ENCODE measurements at places on chromosomes 11 and 22.

DNA sequence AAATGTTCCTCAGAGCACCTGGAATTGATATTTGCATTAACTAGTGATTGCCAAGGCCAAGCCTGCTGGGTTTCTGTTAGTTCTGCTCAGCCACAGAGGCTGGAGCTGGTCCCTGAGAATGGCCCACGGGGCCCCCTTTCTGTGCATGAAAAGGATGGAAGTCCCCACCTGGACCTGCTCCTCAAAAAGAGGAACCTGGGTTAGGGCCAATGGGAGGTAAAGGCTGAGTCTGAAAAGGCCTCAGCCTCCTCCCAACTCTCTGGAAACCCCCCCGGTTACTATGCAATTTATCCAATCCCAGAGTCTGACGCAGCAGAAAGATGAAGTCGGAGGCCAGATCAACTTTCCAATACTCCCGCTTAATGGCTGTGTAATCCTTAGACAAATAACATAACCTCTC lies 6.8 kb upstream of the CREB3L1 start:
- no peak for DNase-seq

- DNase-seq: no peak
Observed at GRCh38 chr11:68214173-68215086, 1.3 kb upstream of the KMT5B start.

GRCh38 chr11:12112750-12113149 lies 2.4 kb downstream of the MICAL2 start:
- no peak for DNase-seq

DNA sequence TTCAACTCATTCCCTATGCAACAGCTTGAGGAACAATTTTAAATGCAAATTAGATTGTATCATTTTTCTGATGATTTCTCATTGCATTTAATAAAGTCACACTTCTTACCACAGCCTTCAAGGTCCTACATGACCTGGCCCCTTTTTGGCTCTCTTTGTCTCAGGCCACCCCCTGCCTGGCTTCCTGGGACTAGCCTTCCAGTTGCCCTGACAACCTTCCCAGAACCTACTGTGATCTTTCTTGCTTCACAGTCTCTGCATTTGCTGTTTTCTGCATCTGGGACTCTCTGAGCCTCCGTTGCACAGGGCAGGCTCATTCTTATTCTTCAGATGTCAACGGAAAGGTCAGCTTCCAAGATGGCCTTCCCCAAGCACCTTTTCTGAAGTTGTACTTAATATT lies 12.9 kb downstream of the APLNR start:
- no peak for DNase-seq

DNA sequence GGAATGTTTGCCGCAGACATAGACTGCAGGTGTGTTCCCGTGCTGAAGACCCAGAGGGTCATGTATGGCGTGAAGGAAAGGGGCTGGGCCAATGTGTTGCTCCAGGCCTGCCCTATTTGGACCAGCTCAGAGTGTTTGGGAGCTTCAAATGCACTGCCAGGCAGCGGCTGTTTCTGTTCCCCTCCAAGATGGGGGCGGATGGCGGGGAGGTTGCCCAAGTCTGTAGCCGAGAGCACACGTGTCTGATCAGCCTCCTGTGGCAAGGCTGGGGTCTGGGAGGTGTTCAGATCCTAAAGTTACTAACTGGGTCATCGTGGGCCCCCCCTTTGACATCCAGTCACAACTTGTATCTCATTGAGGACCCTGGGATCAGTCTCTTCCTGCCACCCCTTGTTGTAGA lies 45.5 kb downstream of the CACNA1I start:
- no peak for DNase-seq

- no peak for DNase-seq
Observed at GRCh38 chr11:134623711-134624110, 211.7 kb upstream of the B3GAT1 start.

- no peak for DNase-seq
Observed at GRCh38 chr22:22750335-22751042, 106.1 kb downstream of the GGTLC2 start.

DNA sequence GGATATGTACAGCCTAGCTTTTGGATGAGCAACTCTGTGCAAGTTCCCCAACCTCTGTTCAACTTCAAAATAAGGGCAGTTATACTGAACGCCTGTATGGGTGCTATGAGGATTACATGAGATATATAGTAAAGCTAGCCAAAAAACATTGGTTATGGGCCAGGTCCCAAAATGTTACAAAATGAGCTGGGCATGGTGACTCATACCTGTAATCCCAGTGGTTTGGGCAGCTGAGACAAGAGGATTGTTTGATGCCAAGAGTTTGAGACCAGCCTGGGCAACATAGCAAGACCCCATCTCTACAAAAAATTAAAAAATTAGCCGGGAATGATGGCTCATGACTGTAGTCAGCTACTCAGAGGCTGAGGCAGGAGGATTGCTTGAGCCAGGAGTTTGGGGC lies 118.4 kb downstream of the TEAD1 start:
- no peak for DNase-seq

DNA sequence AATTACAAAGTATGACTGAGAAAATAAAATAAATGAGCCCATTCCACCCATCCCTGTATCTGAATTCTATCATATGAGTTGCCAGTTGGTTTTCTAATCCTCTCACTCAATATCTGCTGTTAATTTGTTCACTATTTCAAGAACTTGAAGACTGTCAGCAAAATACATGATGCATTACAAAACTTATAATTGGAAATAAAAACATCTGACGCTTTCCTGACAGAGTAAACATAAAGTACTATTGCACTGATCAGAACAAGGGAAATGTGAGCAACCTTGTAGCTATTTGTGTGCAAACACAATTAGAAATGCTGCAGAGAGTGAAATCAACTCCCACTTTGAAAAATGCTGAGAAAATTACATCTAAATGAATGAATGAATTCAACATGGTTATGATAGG lies 97.1 kb downstream of the MPPED2 start:
- DNase-seq: no peak

DNA sequence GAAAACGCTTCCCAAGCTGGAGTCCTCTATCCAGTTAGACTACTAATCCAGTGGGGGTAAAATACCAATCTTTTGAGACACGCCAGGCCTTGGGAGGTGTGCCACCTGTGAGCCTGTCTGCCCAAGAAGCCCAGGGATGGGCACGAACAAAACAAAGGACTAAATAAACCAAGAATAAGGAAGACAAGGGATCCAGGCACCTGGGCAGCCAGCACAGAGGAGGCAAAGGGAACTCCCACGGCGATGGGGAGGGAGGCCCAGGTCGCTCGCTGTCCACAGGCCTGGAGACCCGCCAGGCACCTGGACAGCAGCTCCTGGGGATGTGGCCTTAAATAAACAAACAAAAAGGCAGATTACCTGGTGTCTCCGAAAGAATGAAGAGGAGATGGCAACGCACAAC lies 31.4 kb downstream of the LRFN4 start:
- no peak for DNase-seq

DNA sequence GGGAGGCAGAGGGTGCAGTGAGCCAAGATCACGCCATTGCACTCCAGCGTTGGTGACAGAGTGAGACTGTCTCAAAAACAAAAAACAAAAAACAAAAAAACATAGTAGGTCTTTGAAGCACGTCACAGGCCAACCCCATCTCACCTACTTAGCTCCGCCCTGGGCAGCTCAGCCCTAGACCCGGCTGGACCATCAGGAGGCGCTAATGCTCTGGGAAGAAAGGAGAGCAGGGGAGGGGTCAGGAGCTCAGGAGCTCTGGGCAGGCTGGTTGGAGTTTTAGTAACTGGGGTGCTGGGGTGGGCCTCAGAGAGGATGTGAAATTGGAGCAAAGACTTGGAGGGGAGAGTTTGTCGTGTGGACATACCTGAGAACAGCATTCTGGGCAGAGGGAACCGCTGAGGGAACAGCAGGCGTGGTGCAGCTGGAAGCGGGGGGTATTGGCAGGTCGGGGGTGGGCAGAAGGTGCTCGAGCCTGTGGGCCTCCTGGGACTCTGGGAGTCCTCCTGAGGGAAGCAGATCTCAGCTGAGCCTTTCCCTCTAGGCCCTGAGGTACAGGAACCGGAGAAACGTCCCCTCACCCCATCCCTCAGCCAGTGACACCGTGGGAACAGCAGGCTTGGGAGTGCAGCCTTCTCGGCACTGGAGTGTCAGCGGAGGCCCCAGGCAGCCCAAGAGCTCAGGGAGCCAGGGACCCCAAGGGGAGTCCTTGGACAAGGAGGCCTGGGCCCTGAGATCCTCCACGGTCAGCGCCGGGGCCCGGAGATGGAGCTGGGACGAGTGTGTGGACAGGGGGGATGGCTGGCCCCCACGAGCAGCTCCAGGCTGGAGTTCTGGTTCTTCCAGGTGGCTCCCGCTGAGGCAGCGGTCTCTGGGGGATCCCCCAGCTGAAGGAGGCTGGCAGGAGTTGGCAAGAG lies 2.2 kb upstream of the RPS6KA4 start:
- peak; percentile 48 for DNase-seq

- no peak for DNase-seq
Observed at GRCh38 chr22:49992921-49993648, 19.5 kb downstream of the IL17REL start.

- no peak for DNase-seq
Observed at GRCh38 chr22:20779818-20780158, 5.9 kb downstream of the SERPIND1 start.

DNA sequence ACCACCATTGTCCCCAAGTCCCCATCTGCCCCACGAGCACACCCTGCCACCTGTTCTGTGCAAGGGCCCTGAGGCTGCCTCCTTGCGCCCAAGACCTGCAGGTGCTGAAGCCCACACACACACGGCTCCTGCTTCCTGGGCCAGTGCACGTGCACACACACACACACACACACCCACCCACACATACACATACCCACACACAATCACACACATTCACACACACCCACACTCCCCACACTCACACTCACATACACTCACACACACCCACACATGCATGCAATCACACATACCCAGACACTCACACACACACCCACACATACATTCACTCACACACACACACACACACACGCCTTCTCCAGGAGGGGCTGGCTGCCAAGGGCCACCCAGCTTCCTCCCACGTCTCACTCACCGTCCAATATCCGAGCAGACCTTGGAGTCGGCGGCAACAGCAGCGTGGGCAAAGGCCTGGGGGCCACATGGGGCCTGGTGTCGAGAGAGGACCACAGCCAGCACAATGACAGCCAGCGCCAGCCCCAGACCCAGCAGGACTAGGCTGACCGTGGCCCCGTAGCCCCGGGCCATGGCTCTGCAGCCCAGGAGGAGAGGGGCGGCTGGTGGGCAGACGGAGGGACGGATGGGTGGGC lies 616 bp downstream of the GGT5 start:
- no peak for DNase-seq

DNA sequence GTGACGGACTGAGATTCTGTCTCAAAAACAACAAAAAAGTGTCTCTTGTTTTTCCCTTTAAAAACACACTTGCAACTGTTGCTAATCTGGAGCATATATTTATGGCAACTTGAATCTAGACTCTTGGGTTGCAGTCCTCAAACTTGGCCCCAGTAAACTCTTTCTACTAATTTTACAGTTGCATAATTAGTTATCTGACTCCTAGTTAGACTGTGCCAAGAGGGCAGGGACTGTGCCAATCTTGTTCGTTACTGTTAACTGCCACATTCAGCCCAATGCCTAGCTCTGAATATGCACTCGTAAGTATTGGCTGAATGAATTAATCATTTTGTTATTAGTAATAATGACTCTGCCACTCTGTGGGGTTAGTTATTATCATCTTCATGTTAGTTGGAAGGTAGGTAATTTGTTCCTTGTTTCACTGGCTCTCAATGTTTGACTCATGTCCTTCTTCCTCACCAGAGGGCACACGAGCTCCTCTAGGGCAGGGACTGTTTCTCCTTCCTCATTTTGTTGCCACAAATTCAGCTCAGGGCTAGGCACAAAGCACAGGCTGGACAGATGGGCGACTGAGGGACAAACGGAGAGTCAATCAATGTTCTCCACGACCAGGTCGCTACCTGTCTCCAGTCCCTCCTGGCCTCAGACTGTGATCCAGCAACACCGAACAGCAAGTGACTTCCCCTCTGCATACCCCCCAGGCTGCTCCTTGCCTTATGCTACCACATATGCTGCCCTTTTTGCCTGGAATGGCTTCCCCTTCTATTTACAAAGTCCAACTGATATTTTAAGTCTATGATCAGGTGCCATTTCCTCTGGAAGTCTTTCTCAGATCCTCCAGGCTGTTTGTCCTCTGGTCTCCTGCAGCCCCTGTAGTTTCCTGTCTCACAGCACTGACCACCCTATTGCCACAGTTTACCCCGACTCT lies 9.0 kb downstream of the CLPB start:
- no peak for DNase-seq

- no peak for DNase-seq
Observed at GRCh38 chr22:45019861-45020655, 10.3 kb upstream of the PHF21B start.

GRCh38 chr11:22680628-22681027 lies 14.2 kb downstream of the GAS2 start:
- DNase-seq: no peak

GRCh38 chr11:17186932-17187692 lies 20.7 kb downstream of the PIK3C2A start:
- DNase-seq: no peak

DNA sequence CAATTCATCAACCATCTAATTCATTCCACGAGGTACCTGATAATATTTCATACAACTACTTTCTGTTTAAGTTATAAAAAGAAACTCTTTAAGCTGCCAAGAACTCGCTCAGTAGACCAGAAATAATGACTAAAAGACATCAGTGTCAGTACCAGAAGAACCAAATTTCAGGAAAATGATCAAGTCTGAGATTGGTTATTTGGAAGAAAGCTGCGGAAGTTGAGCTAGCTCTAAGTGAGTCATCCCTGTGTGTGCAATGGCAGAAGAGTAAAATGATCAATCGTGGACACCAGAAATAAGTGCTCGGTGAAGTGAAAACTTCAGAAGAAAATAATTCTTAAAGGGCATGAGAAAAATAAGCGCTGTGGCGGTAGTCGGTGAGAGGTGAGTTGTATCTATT lies 933.2 kb upstream of the CHORDC1 start:
- DNase-seq: no peak

DNA sequence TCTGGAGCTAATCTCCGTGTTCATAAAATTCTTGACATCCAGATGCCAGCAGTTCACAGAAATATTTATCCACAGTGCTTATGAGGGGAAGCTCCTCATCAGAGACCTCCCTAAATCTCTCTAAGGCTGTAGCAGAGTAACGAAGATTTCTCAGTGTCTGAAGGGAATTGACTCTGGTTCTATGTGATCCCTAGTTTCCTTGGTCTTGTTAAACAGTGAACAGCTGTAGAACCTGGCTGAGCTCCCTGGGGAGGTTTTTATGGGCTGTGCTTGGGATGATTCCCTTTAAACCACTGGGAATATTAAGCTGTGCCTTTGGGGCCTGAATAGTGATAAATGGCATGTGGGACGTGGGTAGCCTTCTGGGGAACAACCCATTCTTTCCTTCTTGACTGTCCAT lies 43.7 kb upstream of the ARHGAP20 start:
- DNase-seq: no peak

- no peak for DNase-seq
Observed at GRCh38 chr11:117230999-117231841, 653 bp downstream of the PCSK7 start.

Measured in stimulated activated CD4-positive, alpha-beta T cell treated with anti-CD3 and anti-CD28 coated beads, Interleukin-12 subunit alpha, Interleukin-12 subunit beta, amount 100 ng/mL, for 48 hours (primary cell).